ENCODE measurements at places on chromosomes 1 and 21.

DNA sequence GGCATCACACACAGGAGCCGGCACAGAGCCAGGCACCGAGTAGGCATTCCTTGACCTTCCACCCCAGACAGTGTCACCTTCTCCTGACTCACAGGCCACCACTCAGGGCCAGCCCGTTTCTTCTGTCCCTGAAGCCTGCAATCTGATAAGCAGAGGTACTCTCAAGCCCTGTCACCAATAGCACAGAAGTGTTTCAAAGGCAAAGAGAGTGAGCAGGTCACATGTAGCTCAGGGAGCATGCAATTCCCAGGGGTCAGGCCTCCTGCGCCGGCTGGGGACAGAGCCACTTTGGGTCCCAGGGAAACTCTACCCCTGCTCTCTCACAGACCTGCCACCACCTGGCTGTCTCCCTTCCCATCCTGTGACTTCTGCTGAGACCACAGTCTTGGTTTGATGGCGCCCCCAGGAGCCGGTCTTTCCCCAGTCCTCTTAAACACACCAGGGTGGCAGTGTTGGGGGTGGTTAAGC is 13.2 kb downstream of the CAPN9 start:
- no peak for DNase-seq

- no peak for DNase-seq
Measured at GRCh38 chr1:100217834-100218233, 31.8 kb downstream of the DBT start.

DNA sequence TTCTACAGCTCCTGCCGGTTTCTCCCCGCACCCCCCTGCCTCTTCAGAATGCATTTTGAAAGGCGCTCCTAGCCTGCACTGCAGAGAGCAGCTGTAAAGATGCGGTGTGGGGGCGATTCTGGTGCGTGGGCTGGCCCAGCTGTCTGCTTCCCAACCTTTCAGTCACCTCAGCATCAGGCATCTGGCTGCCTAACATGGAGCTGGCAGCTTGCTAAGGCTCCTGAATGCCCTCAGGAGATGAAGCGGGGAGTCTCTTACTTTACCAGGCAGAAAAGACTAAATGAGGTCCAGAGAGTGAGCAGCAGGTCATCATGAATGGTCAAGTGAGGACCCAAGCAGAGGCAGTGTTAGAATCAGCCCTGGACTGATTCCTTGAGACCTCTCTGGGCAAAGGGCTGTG is 8.7 kb downstream of the IER5 start:
- DNase-seq = no peak

DNA sequence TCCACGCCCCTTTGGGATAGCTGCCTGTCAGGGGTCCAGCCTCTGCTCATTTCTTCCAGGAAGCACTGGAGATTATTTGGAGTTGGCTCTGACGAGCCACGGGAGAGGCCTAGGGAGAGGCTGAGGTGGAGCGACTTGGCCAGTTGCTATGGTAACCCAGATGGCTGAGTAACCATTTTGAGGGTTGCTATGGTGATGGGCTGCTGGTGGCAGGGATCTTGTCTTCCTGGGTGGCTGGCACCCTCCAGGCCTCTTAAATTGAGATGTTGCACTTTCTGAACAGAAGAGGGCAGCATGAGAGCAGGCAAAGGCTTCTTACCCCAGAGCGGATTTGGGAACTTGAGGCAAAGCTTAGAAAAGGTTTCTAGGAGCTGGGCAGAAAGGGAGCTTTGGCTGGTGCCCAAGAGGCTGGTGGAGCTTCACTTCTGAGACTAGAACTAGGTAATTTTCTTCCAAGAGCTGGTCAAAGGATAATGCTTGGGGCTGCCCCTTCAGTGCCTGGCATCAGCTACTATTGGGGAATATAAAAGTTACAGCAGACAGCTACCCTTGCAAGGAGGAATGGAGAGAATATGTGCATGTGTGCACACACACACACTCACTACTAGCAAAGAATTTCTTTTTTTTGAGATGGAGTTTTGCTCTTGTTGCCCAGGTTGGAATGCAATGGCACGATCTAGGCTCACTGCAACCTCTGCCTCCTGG is 72.5 kb downstream of the NDUFS5 start:
- DNase-seq = peak; percentile 72

GRCh38 chr1:21814241-21814918 is 2.3 kb downstream of the LDLRAD2 start:
- DNase-seq = peak; percentile 9

- no peak for DNase-seq
Measured at GRCh38 chr1:231410036-231410612, 12.0 kb downstream of the EGLN1 start.

DNA sequence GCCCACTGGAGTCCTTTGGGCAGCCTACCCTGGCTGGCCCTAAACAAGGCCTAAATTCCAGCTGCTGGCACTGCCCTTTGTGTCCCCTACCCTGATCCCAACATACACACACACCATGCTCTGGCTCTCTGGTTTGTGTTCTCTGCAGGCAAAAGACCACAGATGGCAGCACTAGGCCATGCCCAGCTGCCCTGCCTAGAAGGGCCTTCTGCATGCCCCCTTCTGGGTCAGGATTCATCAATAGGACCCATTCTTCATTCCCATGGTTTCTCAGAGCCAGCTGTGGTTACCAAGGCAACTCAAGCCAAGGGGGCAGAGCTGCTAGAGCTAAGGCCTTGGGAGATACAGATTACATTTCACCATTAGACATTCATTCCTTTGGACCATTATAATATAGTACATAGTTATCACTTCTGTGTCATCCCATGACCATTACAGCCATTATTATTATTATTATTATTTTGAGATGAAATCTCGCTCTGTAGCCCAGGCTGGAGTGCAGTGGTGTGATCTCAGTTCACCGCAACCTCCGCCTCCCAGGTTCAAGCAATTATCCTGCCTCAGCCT is 17.5 kb downstream of the ASAP3 start:
- DNase-seq = no peak

DNA sequence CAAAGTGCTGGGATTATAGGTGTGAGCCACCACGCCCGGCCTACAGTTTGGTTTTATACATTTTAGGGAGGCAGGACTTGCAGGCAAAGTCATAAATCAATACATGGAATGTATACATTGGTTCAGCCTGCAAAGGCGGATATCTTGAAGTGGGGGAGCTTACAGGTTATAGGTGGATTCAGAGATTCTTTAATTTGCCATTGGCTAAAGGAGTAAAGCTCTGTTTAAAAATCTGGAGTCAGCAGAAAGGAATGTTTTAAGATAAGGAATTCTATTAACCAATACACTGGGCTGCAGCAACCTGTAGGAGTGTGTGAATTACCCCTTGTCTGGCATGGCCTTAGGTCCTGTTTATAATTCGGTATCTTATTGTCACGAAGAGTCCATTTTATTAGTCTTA is 57.6 kb downstream of the OPTC start:
- DNase-seq = no peak

- DNase-seq = no peak
Measured at GRCh38 chr1:22527555-22528296, 35.6 kb upstream of the EPHA8 start.

- DNase-seq = no peak
Measured at GRCh38 chr1:201122321-201122957, 4.5 kb downstream of the ASCL5 start.

GRCh38 chr1:226661965-226662364 is 77.1 kb downstream of the ITPKB start:
- no peak for DNase-seq

DNA sequence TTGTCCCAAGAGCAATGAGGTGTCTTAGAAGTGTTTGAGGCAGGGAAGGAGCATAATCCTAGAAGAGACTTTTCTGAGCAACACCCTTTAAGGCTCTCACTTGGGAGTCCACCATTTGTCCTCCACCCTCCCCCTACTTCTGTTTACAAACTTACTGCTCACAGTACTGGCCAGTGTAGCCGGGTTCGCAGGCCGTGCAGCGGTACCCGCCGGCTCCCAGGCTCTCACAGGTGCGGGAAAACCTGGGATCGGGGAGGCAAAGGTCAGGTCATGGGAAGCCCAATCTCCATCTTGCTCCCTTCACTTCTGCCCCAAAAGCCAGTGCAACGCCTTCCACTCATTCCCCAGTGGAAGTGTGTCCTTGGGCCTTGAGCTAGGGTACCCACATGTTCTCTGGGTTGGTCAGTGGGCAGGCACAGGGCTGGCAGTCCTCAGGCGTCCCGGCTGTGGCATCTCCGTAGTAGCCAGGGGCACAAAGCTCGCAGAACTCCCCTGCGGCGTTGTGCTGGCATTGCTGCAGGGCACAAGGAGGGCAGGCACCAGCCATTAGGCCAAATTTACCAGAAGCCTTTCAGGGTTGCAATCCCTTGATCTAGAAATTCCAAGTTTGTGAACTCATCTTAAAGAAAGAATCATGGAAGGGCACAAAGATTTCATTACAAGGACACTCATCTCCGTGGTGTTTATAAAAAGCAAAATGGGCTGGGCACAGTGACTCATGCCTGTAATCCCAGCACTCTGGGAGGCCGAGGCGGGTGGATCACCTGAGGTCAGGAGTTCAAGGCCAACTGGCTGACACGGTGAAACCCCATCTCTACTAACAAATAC is 49.8 kb downstream of the LDLRAD2 start:
- DNase-seq = no peak

GRCh38 chr1:225911191-225912130 is 12.6 kb downstream of the PYCR2 start:
- DNase-seq = peak; percentile 73

- DNase-seq = no peak
Measured at GRCh38 chr1:92482665-92483609, 3.8 kb downstream of the GFI1 start.

DNA sequence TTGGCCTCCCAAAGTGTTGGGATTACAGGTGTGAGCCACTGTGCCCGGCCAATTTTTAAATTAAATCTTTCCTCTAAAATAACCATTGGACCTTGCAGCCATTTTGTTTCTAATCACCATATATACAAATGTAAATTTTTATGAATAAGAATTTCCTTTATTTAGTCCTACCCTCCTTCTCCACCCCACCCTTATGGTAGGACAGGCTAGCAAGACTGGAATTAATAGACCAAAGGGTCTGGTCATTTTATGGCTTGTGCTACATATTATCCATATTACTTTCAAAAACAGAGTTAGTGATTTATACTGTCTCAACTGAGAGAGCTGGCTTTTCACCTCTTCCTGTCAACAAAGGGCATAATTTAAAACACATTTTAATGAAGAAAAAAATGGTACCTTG is 26.5 kb downstream of the L1TD1 start:
- DNase-seq = no peak

GRCh38 chr1:205304695-205305070 is 16.9 kb downstream of the NUAK2 start:
- no peak for DNase-seq

DNA sequence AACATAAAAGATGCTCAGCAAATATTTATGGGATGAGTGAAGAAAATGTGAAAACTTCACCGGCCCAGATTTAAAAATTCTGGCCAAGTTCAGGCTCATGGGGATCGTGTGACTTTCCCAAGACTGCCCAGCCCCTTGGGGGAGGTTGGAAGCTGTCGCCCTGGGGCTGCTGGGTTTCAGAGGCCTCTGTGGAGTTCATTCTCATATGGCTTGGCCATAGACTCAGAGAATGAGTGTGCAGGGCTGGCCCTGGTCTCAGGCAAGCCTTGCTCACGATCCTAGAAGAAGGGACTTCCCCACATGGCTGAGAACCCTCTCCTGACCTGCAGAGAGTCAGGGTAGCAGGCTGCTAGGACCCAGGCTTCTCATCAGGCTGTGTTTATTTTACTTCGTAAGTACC is 24.6 kb downstream of the PADI2 start:
- no peak for DNase-seq

DNA sequence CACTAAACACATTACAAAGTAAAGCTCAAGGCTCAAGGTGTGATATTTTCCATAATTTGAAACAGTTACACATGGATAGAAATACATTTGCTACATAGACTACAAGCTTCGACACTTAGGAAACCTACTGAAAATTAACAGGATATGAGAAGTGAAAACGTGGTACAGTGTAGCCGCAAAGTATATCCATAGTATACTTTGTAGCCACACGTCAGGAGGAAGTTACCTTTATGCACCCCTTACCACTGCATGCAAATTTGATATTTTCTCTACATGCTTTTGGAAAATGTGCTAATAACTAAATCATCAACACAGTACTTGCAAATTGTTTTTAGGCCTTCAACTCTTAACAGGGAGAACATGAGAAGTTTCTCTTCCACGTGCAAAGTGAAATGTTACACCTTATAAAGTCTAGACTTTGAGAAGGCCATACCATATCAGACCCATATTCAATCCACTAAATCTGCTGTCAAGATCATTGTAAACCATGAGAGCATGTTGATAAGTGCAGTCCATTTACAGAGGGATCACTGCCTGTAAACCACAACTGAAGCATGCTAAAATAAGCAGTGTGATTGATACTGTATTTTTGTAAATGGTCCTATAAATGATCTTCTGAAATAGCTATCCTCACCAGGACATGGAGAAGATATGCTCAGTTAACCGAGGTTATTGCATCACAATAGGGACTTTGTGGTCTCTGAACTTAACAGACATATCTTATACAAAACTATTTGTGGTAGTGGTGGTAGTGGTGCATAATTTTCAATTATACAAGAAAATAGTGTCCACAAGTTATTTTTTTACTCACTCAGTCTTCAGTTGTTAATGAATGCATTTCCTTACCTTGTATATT is 64.7 kb downstream of the VAV3 start:
- DNase-seq = no peak

DNA sequence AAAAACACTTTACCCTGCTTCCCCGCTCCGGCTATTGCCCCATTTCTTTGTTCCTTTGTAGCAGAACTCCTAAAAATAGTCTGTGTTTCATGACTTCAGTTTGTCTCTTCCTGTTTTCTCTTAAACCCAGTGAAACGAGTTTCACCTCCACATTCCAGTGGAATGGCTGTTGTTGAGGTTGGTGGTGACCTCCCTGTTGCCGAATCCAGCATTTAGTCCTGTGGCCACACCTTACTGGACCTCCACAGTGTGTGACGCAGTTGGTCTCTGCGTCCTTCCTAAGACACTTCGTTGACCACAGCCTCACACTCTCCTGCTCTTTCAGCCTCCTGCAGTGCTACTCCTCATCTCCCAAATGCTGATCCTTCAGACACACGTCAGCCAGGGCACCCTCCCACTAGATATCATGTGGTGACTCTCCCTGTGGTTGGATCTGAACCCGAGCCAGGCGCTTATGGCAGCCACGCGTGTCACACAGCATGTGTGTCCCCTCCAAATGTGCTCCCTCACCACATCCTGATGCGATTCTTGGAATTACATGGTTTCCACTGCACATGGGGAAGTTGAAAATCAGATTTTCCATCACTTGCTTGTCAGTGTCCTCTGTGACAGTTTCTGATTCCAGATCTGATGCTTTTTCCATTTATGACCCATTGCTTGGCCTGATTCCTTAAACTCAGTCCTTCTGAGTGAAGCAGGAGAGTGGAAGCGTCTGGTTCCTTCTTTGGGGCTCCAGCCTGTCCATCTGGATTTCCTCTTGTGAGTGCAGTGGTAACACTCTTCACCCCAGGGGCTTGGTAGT is 99.1 kb upstream of the ARTN start:
- DNase-seq = no peak

- peak; percentile 31 for DNase-seq
Measured at GRCh38 chr1:184755226-184756065, 788 bp upstream of the EDEM3 start.
